ENCODE measurements at places on chromosomes 3 and 15. TPM values are rescaled to one million over a fixed set of nuclear protein-coding genes. Genes with fewer than 3 reads are reported as not detected.

VPS18 gene
- total RNA-seq = 33.1 TPM

SH3GL3 gene
- total RNA-seq = not detected

SLC9A9 gene
- not detected for total RNA-seq

SLC6A1 gene
- total RNA-seq = not detected

TMEM207 gene
- not detected for total RNA-seq

SYNM gene
- total RNA-seq = 4.6 TPM

ACTRT3 gene
- total RNA-seq = 2.0 TPM

AGTR1 gene
- total RNA-seq = not detected

VGLL3 gene
- 142 TPM for total RNA-seq

ANKRD63 gene
- total RNA-seq = not detected

XXYLT1 gene
- 21.2 TPM for total RNA-seq

AP3B2 gene
- total RNA-seq = not detected

CLCN2 gene
- 3.1 TPM for total RNA-seq

SATB1 gene
- 6.2 TPM for total RNA-seq

CCR9 gene
- not detected for total RNA-seq

ZNF770 gene
- 25.9 TPM for total RNA-seq

MUSTN1 gene
- total RNA-seq = not detected

NOX5 gene
- 0.35 TPM for total RNA-seq

RNF123 gene
- 36.1 TPM for total RNA-seq
